NCI-H226 (cell line): ENCODE measurements at places on chromosomes 5 and 9.

DNA sequence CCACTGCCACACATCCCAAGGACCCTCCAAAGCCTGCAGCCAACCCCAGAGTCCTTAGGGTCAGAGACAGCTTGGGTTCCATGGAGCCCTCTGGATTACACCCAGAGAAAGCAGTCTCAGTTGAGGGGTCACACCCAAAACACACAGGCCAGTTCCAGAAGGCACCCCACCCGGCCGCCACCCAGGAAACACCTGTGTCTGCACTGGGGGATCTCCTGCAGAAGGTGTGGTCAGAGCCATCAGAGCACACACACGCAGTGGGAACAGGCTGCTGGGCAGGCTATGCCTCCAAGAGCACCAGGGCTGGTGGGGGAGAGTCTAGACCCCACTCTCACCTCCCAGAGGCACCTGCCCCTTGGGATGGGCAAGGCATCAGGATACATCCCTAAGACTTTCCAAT lies 27.3 kb downstream of the NIPAL4 start:
- no peak for DNase-seq

DNA sequence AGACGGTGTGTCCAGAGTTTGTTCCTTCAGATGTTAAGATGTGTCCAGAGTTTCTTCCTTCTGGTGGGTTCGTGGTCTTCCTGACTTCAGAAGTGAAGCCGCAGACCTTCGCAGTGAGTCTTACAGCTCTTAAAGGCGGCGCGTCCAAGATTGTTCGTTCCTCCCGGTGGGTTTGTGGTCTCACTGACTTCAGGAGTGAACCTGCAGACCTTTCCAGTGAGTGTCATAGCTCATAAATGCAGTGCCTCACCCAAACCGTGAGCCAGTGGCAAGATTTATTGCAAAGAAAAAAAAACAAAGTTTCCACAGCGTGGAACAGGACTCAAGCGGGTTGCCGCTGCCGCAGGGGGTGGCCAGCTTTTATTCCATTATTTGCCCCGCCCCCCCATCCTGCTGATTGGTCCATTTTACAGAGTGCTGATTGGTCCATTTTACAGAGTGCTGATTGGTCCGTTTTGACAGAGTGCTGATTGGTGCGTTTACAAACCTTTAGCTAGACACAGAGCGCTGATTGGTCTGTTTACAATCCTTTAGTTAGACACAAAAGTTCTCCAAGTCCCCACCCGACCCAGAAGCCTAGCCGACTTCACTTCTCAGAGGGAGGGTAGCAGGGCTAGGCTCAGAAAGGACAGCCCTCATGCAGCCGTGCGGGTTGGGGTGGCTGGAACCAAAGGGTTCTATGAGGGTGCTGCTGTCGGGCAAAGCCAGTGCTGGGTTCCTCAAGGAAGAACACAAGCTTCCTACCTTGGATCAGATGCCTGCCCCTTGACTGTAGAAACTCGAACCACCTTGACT lies 9.1 kb upstream of the RNF130 start:
- no peak for DNase-seq

DNA sequence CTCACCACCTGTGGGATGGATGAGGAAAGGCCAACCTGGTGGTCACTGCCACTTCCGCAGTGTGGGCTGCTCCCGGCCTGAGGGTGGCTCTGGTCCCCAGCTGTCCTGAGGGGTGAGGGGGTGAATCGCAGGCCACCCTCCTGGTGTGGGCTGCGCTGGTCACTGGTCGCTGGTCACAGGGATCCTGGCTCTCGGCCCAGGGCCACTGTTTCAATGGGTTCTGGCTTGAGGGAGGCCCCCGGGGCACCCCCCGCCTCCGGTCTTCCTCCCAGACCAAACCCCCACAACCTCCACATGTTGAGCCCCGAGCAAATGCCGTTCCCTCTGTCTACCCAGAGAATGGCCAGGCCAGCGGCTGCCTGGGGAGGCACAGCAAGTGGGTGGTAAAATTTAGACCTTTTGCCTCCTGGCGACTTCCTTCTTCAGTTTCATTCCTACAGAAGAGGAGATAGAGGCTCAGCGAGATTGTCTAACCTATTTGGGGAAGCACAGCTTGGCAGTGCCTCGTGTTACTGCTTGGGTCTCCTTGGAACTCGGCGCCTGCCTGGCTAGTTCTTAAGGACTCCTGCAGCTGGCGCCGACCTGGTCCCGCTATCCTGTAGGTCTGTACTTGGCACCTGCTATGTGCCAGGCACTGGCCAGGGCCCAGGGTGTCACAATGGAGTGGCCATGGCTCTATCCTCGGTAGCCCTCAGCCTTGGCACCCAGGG lies 48.2 kb downstream of the RXRA start:
- DNase-seq: no peak

GRCh38 chr9:84314306-84314705 lies 26.3 kb downstream of the SLC28A3 start:
- no peak for DNase-seq

DNA sequence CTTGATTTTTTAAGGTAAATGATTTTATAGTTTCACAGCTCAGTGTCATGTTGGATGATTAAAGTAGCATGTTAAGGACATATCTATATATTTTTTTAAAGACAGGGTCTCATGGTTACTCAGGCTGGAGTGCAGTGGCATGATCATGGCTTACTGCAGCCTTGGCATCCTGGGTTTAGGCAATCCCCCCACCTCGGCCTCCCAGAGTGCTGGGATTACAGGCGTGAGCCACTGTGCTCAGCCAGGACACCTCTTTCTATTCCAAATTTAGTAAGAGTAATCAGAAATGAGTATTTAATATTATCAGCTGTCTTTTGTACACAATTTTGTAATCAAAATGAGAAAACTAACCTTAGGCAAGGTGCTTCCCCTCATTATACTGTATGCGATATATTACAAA lies 38.6 kb upstream of the LRRTM2 start:
- DNase-seq: no peak

- DNase-seq: no peak
Observed at GRCh38 chr5:1033178-1033577, 24.6 kb downstream of the NKD2 start.

DNA sequence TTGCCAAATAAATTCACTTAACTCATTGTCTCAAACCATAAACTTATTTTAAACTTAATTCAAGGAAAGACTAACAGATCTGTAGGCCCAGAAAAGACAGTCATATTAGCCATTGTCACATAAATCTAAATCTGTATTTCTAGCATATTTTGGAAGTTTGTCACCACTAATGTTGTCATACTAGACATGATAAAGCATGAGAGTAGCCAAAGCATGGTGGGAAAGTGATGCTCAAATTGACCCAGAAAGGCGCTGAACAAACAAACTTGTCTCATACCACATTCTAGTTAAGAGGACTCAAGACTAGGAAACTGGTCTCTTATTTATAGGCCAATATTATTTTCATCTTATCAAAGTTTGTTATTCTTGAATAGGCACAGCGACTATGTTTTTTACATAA lies 99.4 kb downstream of the VCAN start:
- DNase-seq: no peak

DNA sequence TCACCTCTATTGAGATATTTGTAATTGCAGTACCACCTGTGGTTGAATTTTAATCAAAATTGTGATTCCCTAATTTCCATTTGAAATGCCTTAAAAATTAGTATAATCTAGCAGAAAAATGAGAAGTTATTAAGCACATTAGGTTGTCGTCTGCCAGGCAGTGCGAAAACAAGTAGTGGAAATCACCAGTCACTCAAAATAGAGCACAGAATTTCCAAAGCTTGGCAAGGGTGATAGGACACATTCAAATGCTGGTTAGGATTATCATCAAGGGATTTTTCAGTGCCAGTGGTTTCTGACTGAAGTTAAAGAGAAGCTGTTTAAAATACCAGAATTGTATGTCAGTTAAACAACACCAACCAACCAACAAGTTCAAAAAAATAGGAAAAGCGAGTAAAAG lies 97.8 kb downstream of the PLK2 start:
- no peak for DNase-seq

DNA sequence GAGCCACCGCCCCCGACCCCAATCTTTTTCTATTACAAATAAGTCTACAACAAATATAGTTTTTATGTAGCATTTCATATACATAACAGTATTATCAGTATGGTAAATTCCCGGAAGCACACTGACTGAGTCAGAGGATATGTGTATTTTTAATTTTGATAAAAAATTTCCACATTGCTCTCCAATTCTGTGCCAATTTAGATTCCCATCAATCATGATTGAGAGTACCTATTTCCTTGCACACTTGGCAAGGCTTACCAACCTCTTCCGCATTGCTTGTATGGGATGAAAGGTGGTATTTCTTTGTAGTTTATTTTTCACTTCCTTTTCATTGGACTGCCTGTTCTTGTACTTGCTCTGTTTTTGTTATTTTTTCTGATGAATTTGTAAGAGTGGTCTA lies 204.6 kb downstream of the RFX3 start:
- no peak for DNase-seq

- DNase-seq: no peak
Observed at GRCh38 chr5:172545291-172545801, 91.0 kb upstream of the SH3PXD2B start.

- no peak for DNase-seq
Observed at GRCh38 chr5:54704825-54705224, 187.3 kb downstream of the SNX18 start.

GRCh38 chr5:151150471-151151262 lies 6.9 kb downstream of the ANXA6 start:
- DNase-seq: no peak

DNA sequence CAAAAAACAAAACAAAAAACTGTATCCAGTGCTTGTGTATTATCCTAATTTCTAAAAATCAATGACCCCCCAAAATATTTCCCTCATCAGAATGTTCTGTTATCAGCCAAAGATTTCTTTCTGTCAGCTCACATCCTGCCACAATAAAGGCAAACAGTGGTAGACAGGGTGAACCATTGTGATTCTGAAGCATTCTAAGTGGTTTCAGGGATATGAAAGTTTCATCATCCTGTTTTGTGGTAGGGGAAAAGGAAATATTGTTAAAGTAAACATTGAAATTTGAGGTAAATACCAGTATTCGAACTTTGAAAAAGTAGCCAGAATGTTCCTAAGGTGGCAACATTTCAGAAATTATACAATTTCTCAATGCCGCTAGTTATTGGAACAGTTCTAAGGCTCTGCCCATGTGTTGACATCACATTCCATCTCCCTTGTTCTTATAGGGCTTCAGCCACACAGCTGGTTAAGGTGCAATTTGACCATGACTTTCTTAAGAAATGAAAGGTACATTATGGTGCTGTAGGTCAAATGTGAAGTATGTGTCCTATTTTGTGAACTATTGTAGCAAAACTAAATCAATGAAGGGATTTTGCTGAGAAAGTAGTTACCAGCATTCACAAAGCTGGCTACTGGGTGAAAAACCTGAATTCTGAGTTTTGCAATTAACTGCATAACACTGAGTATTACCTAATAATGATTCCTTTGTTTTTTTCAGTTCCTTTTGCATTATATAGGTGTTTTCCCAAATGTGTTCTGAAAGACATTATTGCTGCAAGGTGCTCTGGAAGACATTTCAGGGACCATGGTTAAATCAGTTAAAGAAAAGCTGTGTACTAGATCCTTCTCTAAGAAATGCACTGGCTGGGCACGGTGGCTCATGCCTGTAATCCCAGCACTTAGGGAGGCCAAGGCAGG lies 107.6 kb upstream of the RASGRF2 start:
- DNase-seq: no peak

GRCh38 chr5:62942384-62942783 lies 363.8 kb downstream of the LRRC70 start:
- DNase-seq: no peak

DNA sequence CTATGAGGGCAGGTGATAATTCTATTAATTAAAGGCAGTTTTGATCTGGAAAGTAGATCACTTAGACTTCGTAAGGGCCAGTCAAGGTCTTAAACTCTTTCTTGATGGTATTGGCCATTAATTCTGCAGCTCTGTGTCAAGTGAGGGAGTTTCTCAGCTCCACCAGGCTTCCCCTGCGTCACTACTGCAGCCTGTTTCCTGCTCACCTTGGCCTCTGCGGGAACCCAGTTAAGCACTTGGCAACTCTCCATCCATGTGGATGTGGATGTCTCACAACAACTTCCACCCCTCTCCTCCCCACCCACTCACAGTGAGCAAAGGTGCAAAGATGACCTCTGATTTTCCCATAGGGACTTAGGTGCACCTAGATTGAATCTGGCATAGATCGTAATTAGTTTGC lies 191.6 kb downstream of the PLK2 start:
- no peak for DNase-seq

DNA sequence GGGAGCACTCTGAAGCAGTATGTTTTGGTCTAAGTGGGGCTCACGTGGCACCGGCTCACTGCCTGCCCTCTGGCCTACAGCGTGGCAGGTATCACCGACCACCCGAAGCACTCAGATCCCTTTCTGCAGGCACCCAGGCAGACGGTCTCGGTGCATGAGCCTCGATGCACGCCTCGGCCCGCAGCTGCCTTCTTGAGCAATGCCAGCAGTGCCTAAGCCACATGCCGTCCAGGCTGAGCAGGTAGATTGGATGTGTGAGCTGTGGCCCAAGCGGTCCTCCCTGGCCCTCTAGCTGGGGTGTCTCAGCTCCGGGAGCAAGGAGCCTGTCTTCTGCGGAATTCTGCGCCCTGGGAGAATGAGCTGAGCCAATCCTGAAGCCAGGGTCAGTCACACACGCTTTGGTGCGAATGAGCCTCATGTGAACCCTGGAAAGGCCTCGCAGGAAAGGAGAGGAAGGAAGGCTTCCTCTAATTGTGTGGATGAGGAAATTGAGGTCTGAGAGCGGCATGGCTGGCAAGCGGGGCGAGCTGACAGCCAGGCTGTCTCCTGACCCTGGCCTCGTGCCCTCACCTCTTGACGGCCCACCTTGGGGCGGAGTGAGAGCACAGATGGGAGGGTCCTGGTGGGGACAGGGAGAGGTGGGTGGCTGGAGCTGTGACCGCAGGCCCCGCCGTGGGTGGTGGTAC lies 14.4 kb downstream of the RXRA start:
- no peak for DNase-seq

DNA sequence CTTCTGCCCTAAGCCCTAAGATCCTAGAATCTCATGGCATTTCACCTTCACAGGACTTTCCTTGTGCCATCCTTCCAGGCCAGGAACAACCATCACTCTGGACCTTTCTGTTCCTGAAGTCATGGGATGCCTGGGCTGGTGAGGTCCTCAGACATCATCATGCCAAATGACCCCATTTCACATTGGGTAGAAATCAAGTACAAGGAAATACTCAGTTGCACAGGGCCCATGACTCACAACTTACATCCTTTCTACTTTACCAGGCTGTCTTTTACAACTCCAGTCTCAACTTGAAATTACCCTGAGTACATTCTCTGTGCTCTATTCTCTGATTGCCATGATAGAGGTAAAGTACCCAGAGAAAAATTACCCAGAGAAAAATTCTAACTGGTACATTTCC lies 167.1 kb downstream of the PIK3R1 start:
- DNase-seq: no peak

GRCh38 chr5:53429706-53430105 lies 50.7 kb upstream of the FST start:
- no peak for DNase-seq

DNA sequence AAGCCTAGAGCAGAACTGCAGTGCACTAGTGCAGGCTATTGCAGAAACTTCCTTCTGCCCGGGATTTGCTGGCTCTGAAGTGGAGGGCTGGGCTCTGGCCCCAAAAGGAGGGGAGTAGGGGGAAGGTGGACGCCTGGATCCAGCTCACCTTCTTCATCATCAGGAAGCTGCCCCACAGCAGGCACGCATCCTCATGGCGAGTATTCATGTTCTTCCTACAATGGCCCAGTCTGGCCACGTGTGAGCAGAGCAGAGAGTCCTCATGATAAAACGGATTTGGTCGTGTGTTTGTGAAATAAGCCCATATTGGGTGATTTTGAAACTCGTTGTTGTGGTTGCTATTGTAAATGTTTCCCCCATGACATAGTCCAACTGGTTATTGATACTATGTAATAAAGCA lies 8.2 kb upstream of the GLIPR2 start:
- no peak for DNase-seq

GRCh38 chr5:158126442-158127405 lies 267.8 kb upstream of the CLINT1 start:
- DNase-seq: no peak
